ENCODE measurements at places on chromosomes 6 and 20.

- DNase-seq = no peak
Observed at GRCh38 chr6:77447254-77447653, 16.0 kb downstream of the HTR1B start.

DNA sequence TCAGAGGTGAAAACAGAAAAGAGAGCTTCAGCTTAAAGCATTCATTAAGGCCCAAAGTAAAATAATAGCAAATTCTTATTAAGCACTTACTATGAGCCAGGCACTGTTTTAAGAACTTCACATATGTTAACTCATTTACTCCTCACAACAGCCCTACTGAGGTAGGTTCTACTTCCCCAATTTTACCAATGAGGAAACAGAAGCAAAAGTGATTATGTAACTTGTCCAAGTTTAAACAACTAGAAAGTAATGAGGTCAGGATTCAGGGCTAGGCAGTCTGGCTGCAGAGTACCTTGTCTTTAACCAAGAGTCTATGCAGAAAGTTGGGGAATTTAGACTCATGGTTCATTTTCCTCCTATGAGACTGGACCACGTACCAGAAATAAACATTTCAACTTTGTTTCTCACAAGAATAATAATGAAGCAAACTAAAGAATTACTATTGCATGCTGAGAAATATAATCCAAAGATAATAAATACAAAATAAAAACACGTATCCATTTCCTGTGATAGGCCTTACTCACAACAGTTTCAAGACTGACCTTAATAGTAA is 3.8 kb downstream of the COL21A1 start:
- no peak for DNase-seq

GRCh38 chr20:4217349-4217841 is 202.0 kb upstream of the RNF24 start:
- DNase-seq = peak; percentile 43

- DNase-seq = no peak
Observed at GRCh38 chr6:120935908-120936307, 398.4 kb downstream of the TBC1D32 start.

GRCh38 chr6:170010665-170011203 is 259.3 kb downstream of the ERMARD start:
- DNase-seq = no peak

GRCh38 chr6:115582386-115582785 is 478.3 kb downstream of the FRK start:
- no peak for DNase-seq

DNA sequence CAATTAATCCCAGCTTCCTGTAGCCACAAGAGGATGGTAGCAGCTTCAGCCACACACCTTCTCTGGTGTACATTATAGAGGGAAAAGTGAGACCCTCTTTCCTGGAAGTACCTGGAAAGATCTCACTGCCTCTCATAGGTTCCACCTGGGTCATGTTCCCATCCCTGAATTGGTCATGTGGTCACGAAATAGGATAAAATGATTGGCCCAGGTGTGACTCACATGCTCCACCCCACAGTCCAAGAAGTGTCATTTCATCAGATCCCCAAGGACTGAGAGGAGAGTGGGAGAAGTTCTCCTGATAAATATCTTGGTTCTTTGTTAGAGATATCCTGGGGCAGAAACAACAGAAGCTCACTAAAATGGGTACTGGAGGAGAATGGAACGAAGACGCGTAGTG is 142.4 kb downstream of the QRSL1 start:
- DNase-seq = no peak

- DNase-seq = no peak
Observed at GRCh38 chr6:49668083-49668511, 31.5 kb upstream of the RHAG start.

DNA sequence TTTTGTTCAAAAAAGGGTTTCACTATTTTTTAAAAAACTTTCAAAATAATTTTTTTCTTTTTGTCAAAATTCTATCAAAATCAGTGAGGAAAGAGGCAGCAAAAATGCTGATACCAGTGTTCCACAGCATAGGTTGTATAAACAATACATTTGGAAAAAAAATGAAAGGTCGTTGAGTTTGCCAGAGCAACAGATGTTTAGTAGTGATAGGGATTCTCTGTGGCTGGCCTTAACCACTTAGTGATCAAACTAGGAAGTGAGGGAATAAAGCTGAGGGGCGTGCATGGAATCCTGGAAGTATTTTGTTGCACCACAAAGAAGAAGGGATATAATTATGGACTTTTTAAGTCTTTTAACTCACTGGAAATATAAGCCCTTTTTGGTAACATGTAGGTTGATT is 555.3 kb upstream of the CHD6 start:
- no peak for DNase-seq

GRCh38 chr20:13158369-13158768 is 62.7 kb upstream of the ISM1 start:
- no peak for DNase-seq

GRCh38 chr6:63792736-63793464 is 157.3 kb downstream of the PHF3 start:
- no peak for DNase-seq

DNA sequence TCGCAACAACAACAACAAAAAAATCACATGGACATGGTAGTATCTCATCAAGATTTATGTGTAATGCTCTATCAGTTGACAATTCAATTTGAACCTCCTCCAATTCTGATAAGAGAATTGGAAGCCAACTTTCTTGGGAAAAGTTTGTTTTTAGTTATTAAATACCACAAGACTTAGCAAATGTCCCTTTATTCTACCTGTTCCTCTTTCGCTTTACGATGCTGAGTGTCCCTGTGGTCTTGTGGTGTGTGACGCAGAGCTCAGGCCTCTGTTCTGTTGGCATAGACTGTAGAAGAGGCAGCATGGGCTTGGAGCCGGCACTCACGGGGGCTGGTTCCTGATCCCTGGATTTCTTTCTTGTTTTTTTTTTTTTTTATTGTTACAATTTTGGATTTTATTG is 76.7 kb downstream of the PSMB1 start:
- no peak for DNase-seq

- no peak for DNase-seq
Observed at GRCh38 chr20:48953653-48954052, 32.1 kb downstream of the ARFGEF2 start.

DNA sequence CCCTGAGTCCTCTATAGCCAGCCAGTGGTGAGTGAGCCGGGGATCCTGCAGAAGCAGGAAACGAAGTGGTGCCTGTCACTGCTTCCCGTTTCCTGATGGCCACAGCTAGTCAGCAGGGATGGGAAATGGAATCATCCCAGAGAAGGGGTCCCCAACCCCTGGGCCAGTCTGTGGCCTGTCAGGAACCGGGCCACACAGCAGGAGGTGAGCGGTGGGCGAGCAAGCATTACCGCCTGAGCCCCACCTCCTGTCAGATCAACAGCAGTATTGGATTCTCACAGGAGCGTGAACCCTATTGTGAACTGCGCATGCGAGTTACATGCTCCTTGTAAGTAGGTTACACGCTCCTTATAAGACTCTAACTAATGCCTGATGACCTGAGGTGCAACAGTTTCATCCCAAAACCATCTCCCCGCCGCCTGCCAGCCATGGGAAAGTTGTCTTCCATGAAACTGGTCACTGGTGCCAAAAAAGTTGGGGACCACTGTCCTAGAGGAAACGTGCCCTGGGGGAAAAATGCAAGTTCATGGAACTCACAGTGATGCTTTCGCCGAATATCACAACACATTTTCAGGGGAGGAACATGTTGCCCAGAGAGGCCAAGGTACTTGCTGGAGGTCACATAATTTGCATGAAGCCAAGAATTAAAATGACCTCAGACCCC is 113.8 kb downstream of the JPH2 start:
- DNase-seq = no peak

- no peak for DNase-seq
Observed at GRCh38 chr20:13113731-13114130, 105.0 kb downstream of the SPTLC3 start.

- DNase-seq = no peak
Observed at GRCh38 chr6:17771609-17772008, 64.9 kb upstream of the NUP153 start.

GRCh38 chr6:152273638-152274037 is 363.5 kb downstream of the SYNE1 start:
- peak; percentile 58 for DNase-seq

GRCh38 chr6:114989279-114989964 is 646.6 kb upstream of the HS3ST5 start:
- DNase-seq = no peak

- DNase-seq = no peak
Observed at GRCh38 chr6:163444077-163444476, 29.6 kb downstream of the QKI start.

- DNase-seq = no peak
Observed at GRCh38 chr20:58042591-58042990, 185.9 kb downstream of the ANKRD60 start.

DNA sequence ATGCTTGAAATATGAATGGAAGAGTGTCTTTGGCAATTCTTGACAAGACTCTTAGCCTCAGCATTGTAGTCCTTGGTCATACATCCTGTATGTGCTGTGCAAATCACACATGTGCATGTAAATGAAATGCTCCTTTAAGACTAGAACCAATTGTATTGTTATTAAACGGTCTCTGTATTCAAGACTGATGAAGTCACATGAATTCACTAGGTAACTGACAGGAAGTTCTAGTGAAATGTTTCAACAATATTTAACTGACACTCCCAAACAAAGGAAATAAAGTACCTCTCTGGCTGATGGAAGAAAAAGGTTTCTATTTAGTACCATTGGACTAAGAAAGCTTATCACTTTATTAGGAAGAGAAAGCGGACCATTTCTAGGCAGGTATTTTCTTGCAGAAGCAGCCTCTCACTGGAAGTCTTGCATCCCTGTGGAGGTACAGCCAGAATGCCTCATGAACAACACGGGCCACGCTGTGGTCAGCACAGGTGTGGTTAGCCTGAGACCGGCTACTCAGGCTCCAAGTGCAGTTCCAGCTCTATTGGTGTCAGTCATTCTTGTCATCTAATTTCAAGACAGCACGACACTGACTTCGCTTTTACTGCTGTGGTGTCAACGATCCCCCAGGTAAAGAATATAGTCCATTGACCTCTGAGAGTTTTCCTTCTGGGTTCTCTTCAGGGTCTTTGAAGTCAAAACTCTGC is 17.3 kb downstream of the PPP1R3G start:
- DNase-seq = no peak

DNA sequence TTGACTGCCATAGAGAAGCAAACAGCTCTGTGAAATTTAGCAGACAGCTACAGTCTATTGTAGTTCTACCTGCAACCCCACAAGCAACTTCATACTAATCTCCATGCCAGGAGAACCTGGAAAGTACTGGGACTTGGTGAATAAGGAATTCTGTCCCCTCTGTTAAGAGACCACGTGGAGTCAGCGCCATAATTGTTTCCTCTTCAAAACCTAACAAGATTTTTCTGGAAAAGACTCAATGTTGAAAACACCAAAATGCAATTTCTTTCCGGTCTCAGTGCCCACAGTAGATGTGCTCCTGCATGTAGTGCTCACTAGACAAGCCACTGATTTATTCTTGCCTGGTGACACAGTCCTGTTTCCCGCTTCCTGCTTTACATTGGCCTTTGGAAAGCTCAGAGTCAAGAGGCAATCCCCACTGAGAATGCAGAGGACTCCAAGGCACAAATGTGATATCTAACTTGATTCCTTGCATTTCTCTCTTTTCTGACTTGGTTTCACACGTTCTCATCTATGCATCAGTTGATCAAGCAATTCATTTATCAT is 268.3 kb downstream of the HIVEP2 start:
- DNase-seq = no peak

GRCh38 chr20:44658810-44659209 is 7.3 kb upstream of the ADA start:
- no peak for DNase-seq

GRCh38 chr20:32069711-32070110 is 17.7 kb downstream of the HCK start:
- no peak for DNase-seq

- DNase-seq = peak; percentile 75
Observed at GRCh38 chr20:5001174-5002076, at the start of gene SLC23A2. Gene SLC23A2, minus strand, starts transcription at chr20:5001510. Its CDS starts 68,948 bp downstream, at chr20:4932562.

GRCh38 chr6:106918115-106918514 is 56.4 kb downstream of the CD24 start:
- DNase-seq = no peak

DNA sequence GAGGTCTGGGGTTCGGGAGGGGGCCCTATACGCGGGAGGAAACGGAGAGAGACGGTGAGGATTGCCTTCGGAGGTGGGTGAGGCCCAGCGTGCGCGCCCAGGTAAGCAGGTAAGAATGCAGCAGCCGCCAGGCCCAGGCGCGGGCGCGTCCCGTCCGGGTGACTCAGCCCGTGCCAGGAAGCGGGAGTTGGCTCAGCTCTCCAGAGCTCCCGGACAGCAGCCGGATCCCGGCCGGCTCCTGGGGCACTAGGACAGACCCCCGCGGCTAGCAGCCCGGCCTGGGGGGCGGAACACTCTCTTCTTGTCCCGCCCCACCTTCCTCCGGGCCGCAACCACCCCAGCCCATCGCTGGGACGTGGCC is 1.5 kb upstream of the MDFI start:
- DNase-seq = peak; percentile 46

GRCh38 chr6:24408719-24409410 is 6.1 kb downstream of the MRS2 start:
- DNase-seq = no peak

- no peak for DNase-seq
Observed at GRCh38 chr6:158714706-158715105, 64.9 kb downstream of the SYTL3 start.

DNA sequence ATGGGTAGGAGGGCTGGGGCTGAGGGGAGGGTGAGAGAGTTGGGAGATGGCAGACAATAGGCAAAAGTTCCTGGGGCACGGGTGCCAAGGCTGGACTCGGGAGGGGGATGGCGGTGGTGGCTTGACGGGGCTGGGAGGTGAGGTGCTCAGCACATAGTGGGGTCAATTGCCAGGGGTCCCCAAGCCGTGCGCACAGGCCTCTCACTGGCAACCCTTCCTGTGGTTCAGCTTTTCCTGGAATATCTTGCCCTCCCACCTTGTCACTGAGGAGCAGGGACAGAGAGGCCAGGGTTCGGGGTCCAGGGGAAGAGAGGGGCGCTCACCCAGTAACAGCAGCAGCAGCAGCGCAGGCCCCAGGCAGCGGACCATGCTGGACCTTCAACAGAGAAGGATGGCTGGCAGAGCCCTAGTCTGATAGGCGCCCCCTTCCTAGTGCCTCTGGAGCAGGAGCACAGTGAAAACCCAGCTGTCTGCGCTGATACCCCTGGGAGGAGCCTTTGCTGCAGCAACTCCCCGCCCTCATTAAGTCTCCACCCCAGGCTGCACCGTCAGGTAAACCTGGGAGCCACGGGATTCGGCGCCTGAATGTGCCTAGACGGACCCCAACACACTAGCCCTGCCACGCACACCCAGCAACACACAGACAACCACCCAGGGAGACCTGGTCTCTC is at the start of gene GFRA4:
Gene GFRA4 (minus strand): TSS at position 369 of the 671 bp plus-strand sequence. CDS start 0 bp downstream, at position 369.
- peak; percentile 16 for DNase-seq

DNA sequence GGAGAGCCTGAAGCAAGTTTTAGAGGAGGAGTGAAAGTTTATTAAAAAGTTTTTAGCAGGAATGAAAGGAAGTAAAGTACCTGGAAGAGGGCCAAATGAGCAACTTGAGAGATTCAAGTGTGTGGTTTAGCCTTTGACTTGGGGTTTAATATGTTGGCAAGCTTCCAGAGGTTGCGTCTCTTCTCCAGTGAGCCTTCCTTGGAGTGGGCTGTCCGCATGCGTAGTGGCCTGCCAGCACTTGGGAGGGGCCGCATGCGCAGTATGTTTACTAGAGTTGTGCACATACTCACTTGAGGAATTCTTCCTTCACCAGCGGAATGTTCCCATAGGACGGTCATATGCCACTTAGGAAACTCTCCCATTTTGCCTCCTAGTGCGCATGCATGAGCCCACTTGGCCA is 235.2 kb downstream of the ALDH8A1 start:
- no peak for DNase-seq

GRCh38 chr6:118269659-118270058 is 278.4 kb upstream of the PLN start:
- no peak for DNase-seq

- DNase-seq = no peak
Observed at GRCh38 chr6:71072508-71072907, 115.6 kb upstream of the B3GAT2 start.

All from left ventricle myocardium superior (tissue), 1 donor.